B cell (primary cell): ENCODE measurements at places on chromosomes 2 and 18. TPM values are rescaled to one million over a fixed set of nuclear protein-coding genes. Genes with fewer than 3 reads are reported as not detected.

DNA sequence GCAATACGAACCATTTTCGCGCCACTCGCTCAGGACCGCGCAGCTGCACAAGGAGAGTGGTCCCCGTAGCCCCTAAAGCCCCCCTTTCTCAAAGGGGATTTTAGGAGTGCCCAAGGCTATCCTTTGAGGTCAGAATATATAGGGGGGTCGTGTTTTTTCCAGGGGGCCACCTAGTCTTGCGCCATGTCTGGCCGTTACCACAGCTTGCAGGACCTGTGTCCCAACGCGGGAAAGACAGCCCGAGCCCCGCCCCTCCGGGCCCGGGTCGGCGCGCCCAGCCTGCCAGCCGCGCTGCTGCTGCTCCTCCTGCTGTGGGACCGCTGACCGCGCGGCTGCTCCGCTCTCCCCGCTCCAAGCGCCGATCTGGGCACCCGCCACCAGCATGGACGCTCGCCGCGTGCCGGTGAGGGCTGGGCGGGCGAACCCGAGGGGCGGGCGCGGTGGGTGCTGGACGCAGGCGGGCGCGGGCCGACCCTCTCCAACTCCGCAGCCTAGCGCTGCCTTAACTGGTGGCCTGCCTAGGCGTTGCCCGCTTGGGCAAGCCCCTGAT is at the start of gene CDCA7:
Gene CDCA7 (plus strand): TSS at position 291 of the 550 bp plus-strand sequence. CDS start 92 bp downstream, at position 383.
- H3K27ac ChIP-seq = no peak within 1 kb of the TSS
- peaks cover 20% of the 10 kb centered on the region for H3K4me1 ChIP-seq
- no peaks in the 10 kb centered on the region for H3K36me3 ChIP-seq
- peaks cover 9% of the 10 kb centered on the region for H3K27me3 ChIP-seq
- peak within 1 kb of the TSS; percentile 48 for H3K4me3 ChIP-seq
- peak; percentile 69 for DNase-seq

GRCh38 chr2:144461308-144461766 is 58.6 kb downstream of the ZEB2 start:
- peaks cover 31% of the 10 kb centered on the region for H3K4me1 ChIP-seq
- no peak for DNase-seq
- H3K27ac ChIP-seq = no peak overlapping the region
- H3K36me3 ChIP-seq = peaks cover 8% of the 10 kb centered on the region
- H3K27me3 ChIP-seq = no peaks in the 10 kb centered on the region

GRCh38 chr2:185215497-185215896 is 523.1 kb upstream of the FSIP2 start:
- H3K27ac ChIP-seq = no peak overlapping the region
- no peak overlapping the region for H3K4me3 ChIP-seq
- no peaks in the 10 kb centered on the region for H3K36me3 ChIP-seq
- no peak for DNase-seq
- no peaks in the 10 kb centered on the region for H3K4me1 ChIP-seq

GRCh38 chr2:241315879-241316631 is at the start of gene SEPTIN2:
SEPTIN2 (plus strand) TSS chr2:241315925; CDS start chr2:241324233, 8,308 bp downstream.
- peaks cover 4% of the 10 kb centered on the region for H3K36me3 ChIP-seq
- H3K27ac ChIP-seq = peak within 1 kb of the TSS; percentile 98
- no peaks in the 10 kb centered on the region for H3K27me3 ChIP-seq
- DNase-seq = no peak
- peak within 1 kb of the TSS; percentile 99 for H3K4me3 ChIP-seq

The BARD1 gene
- 20.7 and 23.1 TPM in 2 replicates for total RNA-seq

The GCG gene
- not detected in 2 replicates for total RNA-seq

DNA sequence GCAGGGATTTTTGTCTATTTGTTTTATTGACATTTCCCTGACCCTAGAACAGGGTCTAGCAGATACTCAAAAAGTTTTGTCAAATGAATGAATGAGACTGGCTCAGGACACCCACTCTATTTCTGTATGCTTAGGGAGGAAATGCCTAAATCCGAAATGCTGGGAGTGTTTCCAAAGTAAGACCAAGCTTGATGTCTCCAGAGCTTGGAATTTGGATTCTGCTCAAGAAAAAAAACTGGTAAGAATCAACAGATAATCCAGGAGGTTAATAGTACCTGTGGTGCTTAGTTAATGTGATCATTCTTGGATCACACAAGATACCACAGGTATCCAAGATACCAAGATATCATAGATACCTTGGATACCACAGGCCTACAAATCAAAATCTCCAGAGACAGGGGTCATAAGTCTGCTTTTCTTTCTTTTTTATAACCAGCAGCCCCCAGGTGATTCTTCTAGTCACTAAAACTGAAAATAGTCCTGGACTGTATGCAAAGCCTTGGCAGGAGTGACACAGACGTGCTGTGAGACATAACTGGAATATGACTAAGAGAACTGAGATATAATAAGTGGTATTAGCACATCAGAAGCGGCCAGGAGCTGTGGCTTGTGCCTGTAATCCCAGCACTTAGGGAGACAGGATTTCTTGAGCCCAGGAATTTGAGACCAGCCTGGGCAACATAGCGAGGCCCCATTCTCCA is 39.9 kb upstream of the SP3 start:
- no peaks in the 10 kb centered on the region for H3K4me1 ChIP-seq
- DNase-seq = no peak
- no peak overlapping the region for H3K4me3 ChIP-seq
- no peak overlapping the region for H3K27ac ChIP-seq

The EPB41L3 gene
- total RNA-seq = 0.57 and 1.8 TPM in 2 replicates

DNA sequence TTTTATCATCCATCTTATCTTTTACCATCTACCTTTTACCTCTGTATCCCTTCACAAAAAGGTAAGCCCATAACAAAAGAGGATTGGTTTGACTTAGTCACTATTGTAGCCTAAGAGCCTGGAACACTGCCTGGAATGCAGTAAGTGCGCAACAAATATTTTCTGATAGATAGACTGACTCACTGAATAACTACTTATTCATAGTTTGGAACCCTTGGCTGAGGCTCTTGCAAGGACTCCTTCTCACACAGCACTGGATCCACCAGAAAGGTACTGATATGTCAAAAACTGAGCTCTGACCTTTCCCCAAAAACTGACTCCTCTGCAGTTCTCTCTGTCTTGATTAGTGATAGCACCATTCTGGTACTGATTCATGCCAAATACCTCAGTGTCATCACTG is 426.7 kb downstream of the SETBP1 start:
- H3K36me3 ChIP-seq = no peaks in the 10 kb centered on the region
- H3K27ac ChIP-seq = peak overlapping the region; percentile 89
- no peaks in the 10 kb centered on the region for H3K27me3 ChIP-seq
- no peak for DNase-seq
- no peak overlapping the region for H3K4me3 ChIP-seq

The FAM228B gene
- total RNA-seq = 47.2 and 49.6 TPM in 2 replicates

DNA sequence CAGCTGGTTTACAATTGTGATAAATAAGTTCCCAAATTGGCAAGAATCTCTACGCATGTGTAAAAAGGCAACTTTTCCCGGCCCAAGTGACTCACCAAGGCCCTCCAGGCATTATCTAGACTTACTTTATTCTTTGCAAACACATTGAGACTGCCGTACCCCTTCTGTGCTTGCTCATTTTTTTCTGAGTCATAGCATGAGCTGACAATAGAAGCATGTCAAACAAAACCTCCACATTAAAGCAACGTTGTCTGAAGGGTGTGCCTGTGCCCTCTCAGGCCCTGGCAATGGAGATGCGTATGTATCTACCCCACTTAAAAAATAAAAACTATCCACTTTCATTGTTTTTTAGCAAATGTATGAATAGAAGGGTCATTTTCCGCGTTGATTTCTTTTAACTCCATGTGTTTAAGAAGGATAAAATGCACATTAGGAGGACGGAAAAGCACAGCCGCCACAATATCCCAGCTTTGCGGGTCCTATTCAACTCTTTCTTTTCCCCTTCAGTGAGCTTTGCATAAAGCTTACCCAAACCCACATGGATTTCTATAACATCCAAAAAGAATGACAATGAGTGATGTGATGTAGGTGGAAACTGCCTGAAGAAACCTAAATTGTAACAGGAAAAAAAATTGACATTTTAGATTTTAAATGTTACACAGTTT is 298.2 kb downstream of the CDCA7 start:
- no peaks in the 10 kb centered on the region for H3K36me3 ChIP-seq
- no peaks in the 10 kb centered on the region for H3K4me1 ChIP-seq
- DNase-seq = no peak
- H3K4me3 ChIP-seq = no peak overlapping the region
- no peaks in the 10 kb centered on the region for H3K27me3 ChIP-seq

The LRRC30 gene
- not detected in 2 replicates for total RNA-seq

DNA sequence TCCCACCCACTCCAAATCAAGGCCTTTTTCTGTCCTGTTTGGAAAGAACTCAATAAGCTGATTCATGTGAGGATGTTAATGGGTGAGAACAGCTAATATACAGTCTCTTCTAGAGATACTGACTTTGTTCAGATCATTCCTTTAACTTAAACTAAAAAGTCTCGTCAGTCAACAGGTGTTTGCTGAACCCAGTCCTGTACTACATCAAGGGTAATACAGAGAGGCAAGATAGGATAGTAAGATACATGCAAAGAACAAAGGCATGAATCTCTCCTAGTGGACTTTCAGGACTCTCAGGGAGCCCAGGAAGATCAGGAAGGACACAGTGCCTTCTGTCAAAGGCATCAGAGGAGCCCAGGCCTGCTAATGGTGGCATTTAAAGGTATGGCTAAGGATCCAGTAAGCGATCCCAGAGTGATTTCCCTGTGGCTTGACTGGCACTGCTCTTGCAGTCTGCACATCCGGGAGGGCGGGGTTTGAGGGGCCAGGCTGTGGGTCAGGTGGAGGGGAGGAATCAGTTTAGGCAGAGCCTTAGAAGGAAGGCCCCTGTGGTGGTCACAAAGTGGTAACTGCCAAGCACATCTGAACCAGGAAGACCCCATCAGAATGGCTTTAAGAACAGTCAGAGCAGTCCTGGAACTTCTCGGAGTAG is 54.0 kb downstream of the EPAS1 start:
- no peak overlapping the region for H3K27ac ChIP-seq
- DNase-seq = no peak
- peak overlapping the region; percentile 64 for H3K4me3 ChIP-seq
- H3K36me3 ChIP-seq = no peaks in the 10 kb centered on the region
- peaks cover 11% of the 10 kb centered on the region for H3K4me1 ChIP-seq

The FOXD4L1 gene
- 0.32 and 0.81 TPM in 2 replicates for total RNA-seq

GRCh38 chr18:63444580-63444979 is 22.3 kb upstream of the VPS4B start:
- no peak overlapping the region for H3K4me3 ChIP-seq
- H3K27me3 ChIP-seq = no peaks in the 10 kb centered on the region
- DNase-seq = peak; percentile 67

- H3K27ac ChIP-seq = no peak overlapping the region
- no peaks in the 10 kb centered on the region for H3K27me3 ChIP-seq
- no peaks in the 10 kb centered on the region for H3K36me3 ChIP-seq
- H3K4me3 ChIP-seq = no peak overlapping the region
- DNase-seq = no peak
Measured at GRCh38 chr2:38093527-38094165, 17.7 kb upstream of the CYP1B1 start.

- H3K4me3 ChIP-seq = no peak overlapping the region
- DNase-seq = no peak
- peak overlapping the region; percentile 90 for H3K27ac ChIP-seq
Measured at GRCh38 chr2:230874876-230875275, 10.1 kb downstream of the ITM2C start.

DNA sequence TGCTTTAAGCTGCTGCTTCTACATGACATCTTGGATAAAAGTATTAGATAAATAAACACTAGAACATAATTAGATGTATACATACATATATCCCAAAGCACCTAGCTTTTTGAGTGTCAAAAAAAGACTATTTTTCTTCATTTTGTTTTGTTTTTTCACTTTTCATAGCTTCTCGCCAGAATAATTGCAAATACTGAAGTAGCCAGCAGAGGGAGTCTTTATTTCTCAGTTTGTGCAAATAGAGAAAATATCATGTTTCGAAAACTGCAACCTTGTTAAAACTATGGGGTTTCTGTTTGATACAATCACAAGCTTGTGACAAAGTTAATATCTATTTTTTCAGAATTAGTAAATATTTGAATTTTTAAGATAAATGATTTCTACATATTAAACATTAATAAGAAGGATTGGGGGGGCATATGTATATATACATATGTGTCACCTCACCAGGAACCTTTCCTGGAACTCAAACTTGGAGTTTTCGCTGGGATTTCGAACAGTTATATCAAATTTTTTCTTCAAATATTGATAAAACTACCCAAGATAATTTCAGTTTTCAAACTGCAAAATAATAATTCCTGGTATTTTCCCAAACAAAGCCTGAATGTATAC is 61.0 kb downstream of the GRB14 start:
- H3K4me3 ChIP-seq = no peak overlapping the region
- H3K27me3 ChIP-seq = no peaks in the 10 kb centered on the region
- no peaks in the 10 kb centered on the region for H3K36me3 ChIP-seq
- H3K27ac ChIP-seq = no peak overlapping the region

DNA sequence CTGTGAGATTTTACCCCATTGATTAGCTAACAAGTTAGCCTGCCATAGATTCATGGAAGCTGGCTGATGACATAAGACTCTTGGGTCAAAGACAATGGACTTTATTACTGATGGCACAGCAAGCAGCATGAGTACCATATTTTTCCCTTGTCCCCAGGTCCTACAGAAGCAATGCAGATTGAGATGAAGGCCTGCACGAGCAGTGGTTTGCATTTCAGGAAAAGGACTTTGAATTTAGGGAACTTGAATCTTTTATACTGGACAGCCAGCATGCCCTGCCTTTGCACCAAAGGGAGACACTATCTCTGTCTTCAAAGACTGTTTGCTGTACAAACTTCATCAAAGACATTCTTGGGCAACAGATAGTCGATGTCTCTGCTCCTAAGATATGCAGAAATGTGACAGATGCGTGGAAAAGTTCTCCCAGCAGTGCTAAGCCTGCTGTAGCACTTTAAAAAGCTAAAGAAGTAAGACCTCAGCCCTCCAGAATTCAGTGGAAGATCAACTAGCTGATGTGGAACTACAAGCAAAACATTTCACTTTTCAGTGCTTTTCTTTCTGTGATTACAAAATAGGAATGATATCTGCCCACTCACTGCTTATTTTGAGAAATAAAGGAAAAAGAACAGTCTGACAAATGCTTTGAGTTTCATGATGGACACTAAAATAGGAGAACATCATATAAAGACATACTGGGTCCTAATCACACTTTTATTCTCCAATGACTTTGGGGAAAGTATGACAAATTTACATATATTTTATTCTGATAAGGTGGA is 44.4 kb upstream of the TANK start:
- H3K4me1 ChIP-seq = peaks cover 4% of the 10 kb centered on the region
- H3K27me3 ChIP-seq = no peaks in the 10 kb centered on the region
- H3K27ac ChIP-seq = no peak overlapping the region
- no peak overlapping the region for H3K4me3 ChIP-seq
- no peaks in the 10 kb centered on the region for H3K36me3 ChIP-seq

- H3K27ac ChIP-seq = no peak overlapping the region
- H3K4me1 ChIP-seq = no peaks in the 10 kb centered on the region
- no peak for DNase-seq
- H3K27me3 ChIP-seq = no peaks in the 10 kb centered on the region
- no peak overlapping the region for H3K4me3 ChIP-seq
- no peaks in the 10 kb centered on the region for H3K36me3 ChIP-seq
Measured at GRCh38 chr2:14544247-14544646, 88.3 kb upstream of the LRATD1 start.

DNA sequence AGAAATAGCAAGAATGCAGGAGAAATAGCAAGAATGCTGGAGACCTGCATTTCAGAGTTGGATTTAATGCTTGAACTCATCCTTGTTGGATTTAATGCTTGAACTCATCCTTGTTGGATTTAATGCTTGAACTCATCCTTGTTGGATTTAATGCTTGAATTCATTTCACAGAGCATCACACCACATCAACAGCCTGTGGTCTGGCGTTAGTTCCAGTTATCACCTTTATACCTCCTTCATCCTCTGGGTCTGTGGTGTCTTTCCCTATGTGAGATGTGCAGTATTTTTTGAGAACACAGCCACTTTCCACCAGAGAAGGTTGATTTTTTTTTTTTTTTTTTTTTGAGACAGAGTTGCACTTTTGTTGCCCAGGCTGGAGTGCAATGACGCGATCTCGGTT is 546.4 kb upstream of the SOX11 start:
- no peak for DNase-seq
- no peak overlapping the region for H3K4me3 ChIP-seq
- H3K27me3 ChIP-seq = no peaks in the 10 kb centered on the region
- H3K27ac ChIP-seq = no peak overlapping the region
- H3K4me1 ChIP-seq = no peaks in the 10 kb centered on the region
- H3K36me3 ChIP-seq = no peaks in the 10 kb centered on the region
